ENCODE measurements at places on chromosomes 3 and 15.

DNA sequence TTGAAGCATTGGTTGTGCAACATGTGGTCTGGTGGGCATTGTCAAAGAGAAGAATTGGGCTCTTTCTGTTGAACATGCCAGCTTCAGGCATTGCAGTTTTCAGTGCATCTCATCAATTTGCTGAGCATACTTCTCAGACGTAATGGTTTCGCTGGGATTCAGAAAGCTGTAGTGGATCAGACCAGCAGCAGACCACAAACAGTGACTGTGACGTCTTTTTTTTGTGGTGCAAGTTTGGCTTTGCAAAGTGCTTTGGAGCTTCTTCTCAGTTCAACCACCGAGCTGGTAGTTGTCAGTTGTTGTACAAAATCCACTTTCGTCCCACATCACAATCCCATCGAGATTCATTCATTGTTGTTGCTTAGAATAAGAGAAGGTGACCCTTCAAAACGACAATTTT lies 84.5 kb downstream of the NPAP1 start:
- no peak for DNase-seq

- DNase-seq, result no peak
Measured at GRCh38 chr15:47727676-47728075, 10.4 kb downstream of the SEMA6D start.

GRCh38 chr3:20111836-20112235 lies 71.6 kb downstream of the KAT2B start:
- no peak for DNase-seq

GRCh38 chr15:67809441-67809840 lies 15.9 kb upstream of the SKOR1 start:
- no peak for DNase-seq

DNA sequence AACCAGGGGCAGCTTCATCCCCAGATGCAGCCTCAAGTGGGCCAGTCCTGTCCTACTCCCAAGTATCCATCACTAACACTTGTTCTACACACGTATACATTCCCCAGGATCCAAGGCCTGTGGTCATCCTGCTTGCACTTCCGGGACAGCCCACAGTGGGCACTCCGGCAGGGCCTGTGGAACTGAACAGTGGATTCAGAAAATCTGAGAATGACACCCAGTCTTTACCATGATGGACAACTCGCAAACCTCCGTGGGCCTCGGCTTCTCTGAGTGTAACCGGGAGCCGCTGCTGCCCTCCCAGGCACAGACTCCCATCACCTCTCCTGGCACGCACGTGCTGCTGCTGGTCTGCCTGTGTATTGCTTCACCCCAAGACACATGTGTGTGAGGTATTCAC lies 59.6 kb downstream of the ATP10A start:
- no peak for DNase-seq

DNA sequence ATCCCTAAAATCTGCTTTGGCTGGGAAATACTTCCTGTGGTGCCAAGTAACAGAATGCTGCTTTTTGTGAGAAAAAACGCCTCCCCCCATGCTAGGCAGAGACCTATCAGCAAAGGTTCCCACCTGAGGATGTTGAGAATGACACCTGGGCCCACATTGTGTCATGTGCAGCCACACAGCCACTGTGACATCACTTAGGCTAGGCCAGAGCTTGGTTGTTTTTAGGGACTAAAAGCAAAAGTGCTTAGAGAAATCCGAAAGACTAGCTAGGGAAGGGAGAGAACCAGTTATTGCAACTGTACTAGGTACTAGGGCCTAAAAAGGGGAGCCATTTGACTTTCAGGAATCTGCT lies 6.2 kb downstream of the ZDHHC3 start:
- no peak for DNase-seq

DNA sequence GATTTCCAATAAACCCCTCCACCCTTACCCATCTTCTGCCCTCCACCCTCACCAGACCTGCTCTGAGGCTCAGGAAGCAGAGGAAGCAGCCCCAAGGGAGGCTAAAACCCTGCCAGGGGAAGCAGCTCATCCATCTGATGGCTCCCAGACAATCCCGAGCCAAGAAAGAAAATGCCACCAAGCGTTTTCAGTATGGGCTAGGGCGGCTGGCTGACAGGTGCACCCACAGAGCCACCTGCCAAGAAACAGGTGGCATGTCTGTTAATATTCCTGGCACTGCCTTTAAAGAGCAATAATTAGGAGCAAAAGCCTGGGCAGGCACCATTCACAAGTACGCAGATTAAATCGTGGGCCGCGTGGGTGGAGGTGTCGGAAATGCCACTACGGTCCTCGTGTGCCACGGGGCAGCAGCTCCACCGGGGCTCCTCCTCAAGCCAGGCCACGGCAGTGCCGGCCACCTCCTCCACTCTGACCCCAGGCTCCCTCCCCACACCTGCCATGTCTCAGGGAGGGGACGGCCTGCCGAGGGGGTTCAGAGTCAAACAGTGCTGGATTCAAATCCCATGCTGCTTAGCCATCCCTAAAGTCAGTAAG lies 23.9 kb upstream of the GRIP2 start:
- no peak for DNase-seq

- no peak for DNase-seq
Measured at GRCh38 chr3:146747051-146747450, 141.9 kb upstream of the PLSCR5 start.

DNA sequence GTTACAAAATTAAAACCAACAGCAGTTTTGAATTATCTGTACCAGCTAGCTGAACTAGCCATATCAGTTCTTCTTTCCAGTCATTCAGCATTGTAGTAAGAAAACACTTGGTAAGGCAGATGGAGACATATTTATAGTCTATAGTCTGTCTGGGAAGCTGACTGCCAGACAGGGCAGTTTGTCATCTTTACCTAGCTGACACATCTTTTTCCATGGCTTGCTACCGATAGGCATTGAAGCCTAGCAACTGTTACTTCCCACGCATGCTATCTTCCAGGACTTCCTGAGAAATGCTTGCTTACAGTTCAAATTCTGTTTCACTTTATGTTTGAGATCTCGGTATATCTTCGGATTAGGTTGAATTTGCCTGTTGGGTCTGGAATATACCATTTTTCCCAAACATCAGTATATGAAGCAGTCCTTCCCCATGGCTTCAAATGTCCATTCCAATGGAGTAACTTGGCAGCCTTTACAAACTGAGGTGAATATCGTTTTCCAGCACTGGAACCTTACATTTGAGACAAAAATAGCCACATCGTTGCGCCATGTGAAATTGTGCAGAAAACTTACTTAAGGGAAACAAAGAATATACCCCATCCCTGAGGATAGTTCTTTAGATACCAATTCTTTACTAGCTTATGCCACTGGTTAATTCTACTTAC lies 8.8 kb downstream of the GNL3 start:
- no peak for DNase-seq

GRCh38 chr15:80568876-80569605 lies 126.1 kb upstream of the ABHD17C start:
- DNase-seq, result no peak

GRCh38 chr3:141266797-141267555 lies 35.4 kb downstream of the PXYLP1 start:
- DNase-seq, result no peak

- no peak for DNase-seq
Measured at GRCh38 chr15:69591905-69592508, 139.4 kb downstream of the RPLP1 start.

- DNase-seq, result no peak
Measured at GRCh38 chr15:66729331-66729951, 27.4 kb downstream of the SMAD6 start.

DNA sequence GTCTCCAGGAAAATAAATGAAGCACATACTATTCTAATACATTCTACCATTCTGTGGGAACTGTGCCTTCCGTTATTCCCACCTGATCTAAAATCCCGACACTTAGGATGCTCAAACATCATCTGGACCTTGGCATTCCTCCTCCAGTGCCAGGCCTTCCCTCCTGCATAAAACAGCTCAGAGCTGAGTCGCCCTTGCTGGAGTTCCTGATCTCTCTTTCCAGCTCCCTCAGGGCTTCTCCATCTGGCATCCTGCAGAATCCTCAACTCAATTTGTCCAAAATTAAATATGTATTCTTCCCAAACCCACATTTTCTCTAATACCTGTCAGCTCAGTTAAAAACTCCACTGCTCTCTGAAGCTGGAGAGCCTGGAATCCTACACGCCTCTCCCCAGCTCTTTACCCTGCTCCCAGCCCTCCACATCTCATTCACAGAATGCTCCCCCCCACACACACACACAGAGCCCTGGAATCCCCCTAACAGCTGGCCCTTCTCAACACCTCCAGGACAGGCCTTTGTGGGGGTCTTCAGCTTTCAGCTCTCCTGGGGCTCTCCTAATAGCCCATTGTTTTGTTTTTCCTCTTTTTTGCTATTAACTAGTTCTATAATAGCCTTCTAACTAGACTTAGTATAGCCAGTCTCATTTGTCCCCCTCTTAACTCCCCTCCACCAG lies 78.5 kb downstream of the HMG20A start:
- DNase-seq, result no peak

- no peak for DNase-seq
Measured at GRCh38 chr3:185270262-185270955, 16.6 kb upstream of the EHHADH start.

- no peak for DNase-seq
Measured at GRCh38 chr3:111498022-111498421, 44.0 kb upstream of the CD96 start.

- DNase-seq, result no peak
Measured at GRCh38 chr15:81534124-81534523, 160.1 kb upstream of the TMC3 start.

DNA sequence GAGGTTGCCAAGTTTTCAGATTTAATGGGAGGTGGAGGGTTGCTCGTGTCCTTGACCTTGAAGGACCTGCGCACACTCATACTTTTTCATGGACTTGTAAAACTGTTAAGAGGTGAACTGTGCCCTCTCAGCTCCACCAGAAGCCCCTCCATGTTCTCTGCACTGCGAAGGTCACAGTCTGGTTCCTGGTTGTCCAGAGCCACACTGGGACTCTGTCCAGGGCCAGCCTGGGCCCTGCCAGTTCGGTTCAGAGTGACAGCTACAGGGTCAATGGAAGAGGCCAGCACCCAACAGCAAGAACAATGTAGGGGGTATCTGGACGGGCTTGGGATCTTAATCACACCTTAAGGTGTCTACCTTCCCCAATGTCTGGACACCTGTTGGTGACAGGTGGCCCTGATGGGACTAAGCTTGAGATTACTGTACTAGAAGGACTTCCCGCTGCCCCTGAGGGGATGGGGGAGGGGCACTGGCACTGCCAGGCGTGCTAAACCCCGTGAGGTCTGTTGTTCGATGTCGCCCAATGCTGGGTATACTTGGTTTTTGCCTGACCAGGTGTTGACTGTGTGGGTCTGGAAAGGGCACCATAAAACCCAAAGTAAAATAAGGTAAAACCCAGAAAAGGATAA lies 34.7 kb downstream of the GRK7 start:
- no peak for DNase-seq

DNA sequence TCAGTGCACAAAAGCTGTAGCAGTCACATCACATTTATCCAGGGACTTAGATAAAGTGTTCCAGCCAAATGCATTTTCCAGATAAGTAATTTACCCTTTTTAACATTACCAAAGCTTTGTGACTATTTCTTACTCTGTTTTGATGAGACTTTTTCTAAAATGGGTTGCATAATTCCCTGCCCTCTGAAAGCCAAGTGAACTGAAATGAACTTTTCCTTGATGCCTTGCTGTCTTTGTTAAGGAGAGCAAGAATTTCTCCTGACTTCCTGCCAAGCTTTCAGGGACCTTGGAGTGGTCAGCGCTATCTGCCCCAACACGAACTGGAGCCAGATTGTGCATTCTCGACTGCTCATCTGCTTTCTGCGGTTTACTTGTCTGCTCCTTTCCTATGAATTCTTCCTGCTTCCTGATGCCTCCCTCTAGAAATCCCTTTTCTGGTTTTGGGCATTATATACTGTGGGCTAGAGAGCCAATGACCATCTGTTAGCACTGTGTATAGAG lies 34.8 kb downstream of the EIF4E3 start:
- no peak for DNase-seq

DNA sequence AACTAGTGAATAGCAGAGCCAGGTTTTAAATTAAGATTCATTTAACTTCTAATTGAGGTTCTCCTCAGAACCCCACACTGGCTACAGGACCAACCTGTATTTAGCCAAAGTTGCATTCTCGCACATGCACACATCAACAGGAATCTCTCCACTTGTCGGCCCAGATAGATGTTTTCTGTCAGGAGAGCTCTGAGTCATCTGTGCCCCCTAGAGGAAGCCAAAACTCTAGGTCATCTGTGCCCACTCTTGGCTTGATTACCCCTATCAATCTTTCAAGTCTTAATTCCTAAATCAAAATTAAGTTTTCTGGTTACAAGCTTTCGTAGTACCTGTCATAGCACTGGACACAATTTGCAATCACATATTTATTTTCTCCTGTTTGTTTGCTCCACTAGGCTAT lies 104.9 kb upstream of the EOMES start:
- DNase-seq, result no peak

DNA sequence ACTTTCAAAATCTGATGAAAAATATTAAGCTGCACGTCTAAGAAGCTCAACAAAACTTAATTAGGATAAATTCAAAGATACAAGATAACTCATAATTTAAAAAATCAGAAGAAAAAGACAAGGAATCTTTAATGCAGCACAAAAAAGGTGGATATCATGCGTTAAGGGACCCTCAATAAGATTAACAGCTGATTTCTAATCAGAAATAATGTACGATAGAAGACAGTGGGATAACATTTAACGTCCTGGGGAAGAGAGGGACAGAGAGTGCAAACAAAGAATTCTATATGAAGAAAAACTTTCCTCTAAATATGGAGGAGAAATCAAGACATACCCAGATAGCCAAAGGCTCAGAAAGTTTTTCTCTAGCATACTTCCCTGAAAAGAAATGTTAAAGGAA lies 519.5 kb downstream of the PYDC2 start:
- DNase-seq, result no peak

GRCh38 chr15:91342097-91342496 lies 242.0 kb downstream of the SV2B start:
- DNase-seq, result no peak

DNA sequence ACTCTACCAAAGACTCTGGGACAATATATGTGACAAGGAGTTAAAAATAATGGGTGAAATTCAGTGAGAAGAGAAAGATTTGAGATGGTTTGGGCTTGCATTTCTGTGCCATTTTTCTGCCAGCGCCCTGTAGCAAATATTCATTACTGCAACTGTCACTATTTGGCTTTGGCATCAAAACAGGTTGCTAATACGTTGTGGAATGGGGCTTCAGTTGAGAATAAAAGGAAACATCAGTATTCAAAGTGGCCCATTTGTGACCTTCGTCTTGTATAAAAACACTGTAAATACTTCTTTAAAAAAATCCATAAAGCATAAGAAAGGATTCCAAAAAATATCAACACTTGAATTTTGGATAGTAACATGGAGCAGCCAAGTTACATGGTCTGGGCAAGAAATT lies 309.2 kb downstream of the ZNF385D start:
- no peak for DNase-seq

GRCh38 chr15:69666441-69666882 lies 213.8 kb downstream of the RPLP1 start:
- no peak for DNase-seq

GRCh38 chr3:172289583-172289982 lies 158.7 kb downstream of the GHSR start:
- DNase-seq, result no peak

- DNase-seq, result no peak
Measured at GRCh38 chr15:65244638-65245037, 33.4 kb upstream of the CILP start.

GRCh38 chr3:183378008-183378407 lies 50.4 kb downstream of the MCF2L2 start:
- no peak for DNase-seq

- DNase-seq, result no peak
Measured at GRCh38 chr3:118949113-118949760, 85.4 kb downstream of the IGSF11 start.

- DNase-seq, result no peak
Measured at GRCh38 chr3:196782511-196782910, 42.9 kb downstream of the PAK2 start.

GRCh38 chr15:95829062-95829461 lies 501.4 kb upstream of the NR2F2 start:
- DNase-seq, result no peak
